ENCODE measurements at places on chromosomes 6 and 20.

- DNase-seq: no peak
These were observed 78.8 kb upstream of the TENT5A start for GRCh38 chr6:81831274-81831673.

DNA sequence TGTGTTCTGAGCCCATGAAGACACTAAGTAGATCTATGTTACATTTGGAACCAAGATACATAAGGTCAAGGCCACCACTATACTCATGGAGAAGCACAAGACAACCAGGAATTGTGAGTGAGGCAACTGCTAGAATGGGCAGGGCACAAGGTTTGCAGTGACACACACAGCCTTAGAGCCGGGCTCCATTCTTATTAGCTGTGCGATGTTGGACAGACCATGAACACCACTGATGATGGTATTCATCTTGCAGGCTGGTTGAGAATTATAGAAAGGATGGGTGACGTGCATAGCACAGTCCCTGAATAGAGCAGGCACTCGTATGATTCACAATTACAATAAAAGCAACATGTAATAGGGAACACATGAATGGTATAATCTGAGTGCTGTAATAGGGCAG, 172.4 kb downstream of the GJA10 start:
- no peak for DNase-seq

DNA sequence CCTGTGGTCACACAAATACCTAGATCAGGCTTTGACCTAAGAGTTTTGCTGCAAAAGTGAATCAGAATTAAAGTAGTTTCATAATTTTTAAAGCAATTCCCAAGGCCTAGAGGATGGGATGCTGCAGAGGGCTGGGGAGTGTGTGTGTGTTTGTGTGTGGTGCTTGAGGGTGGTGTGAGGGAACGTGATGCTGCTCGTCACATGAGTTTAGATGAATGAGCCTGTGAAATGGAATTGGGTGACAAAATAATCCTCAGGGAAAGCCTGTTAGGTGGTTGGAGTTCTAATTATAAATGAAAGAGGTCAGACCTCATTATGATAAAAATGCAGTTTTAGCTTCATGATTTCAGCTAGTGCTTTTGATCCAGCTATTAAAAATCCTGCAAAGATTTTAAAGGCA, 87.5 kb upstream of the TMEM170B start:
- DNase-seq: no peak

GRCh38 chr6:158653577-158654354, 3.9 kb downstream of the SYTL3 start:
- peak; percentile 54 for DNase-seq

DNA sequence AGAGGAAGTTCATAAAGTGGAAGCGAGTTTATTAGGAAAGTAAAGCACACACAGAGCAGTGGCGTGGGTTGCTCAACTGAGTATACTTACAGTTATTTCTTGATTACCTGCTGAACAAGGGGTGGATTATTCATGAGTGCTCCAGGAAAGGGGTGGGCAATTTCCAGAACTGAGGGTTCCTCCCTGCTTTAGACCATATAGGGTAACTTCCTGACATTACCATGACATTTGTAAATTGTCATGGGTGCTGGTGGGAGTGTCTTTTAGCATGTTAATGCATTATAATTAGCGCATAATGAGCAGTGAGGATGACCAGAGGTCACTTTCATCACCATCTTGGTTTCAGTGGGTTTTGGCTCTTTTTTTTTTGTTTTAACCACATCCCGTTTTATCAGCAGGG, 29.8 kb downstream of the PDYN start:
- no peak for DNase-seq

DNA sequence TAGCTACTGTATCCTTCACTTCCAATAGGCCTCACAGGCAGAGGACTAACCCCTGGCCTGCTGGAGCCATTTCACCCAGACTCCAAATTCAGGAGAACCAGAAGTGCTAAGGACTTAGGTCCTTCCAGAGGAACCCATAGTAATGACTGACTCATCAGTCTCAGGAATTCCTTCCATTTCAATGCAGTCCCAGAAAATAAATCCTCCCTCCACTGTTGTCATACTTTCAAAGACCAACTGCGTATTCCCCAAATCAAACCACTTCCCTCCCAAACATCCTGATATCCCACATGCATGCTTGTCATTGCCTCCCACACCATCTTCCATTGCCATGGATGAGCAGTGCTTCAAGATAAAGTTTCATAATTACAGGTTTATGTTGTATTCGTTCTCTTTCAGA, 31.8 kb upstream of the NT5E start:
- DNase-seq: no peak

- DNase-seq: no peak
These were observed 343.1 kb upstream of the RUNX2 start for GRCh38 chr6:44985006-44985405.

GRCh38 chr20:19288636-19289035, 76.2 kb downstream of the SLC24A3 start:
- no peak for DNase-seq

DNA sequence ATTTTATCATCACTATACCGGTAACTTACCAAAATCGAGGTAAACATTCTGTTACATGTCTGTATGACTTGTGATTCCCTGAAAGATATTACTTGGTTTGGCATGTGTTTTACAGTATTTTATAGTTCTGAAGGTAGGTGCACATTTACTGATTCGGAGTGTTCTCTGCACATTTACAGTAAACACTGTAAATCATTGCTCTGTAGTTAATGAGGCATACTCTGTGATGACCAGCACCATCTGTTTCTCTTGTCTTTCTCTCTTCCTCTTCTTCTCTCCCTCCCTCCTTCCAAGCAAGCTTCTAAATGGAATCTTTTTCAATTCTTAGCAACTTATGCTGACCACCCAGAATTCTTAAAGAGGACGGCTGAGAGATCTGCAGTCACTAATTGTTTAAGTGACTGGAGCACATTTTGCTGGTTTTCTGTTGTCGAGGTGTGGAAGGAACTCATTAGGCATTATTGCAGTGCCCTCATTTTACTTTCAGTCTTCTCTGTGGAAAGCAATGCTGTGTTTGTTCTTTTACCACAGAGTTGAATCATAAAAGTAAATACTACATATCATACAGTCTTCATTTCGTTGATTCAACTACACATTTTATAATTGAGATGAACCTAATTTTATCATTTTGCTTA, 126.5 kb downstream of the UTRN start:
- no peak for DNase-seq

- no peak for DNase-seq
These were observed 60.1 kb upstream of the LRRC1 start for GRCh38 chr6:53734473-53735299.

DNA sequence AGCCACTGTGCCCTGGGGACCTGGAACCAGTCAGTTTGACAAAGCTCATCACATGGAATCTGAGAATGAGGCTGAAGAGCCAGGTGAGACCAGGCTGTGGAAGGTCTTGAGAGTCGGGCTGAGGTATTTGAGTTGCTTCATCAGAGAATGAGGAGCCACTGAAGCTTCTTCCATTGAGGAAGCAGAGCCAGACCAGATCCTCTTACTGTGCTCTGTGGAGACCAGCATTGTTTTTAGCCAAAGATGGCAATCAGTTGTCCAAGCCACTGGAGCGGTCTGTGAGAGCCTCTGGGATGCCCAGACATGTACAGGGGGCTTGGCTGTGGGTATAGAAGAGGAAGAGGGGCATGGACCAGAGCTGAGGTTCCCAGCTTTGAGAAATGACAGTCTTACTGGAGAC, 6.1 kb upstream of the EPB41L1 start:
- no peak for DNase-seq

GRCh38 chr6:3732345-3733141, 19.0 kb downstream of the PXDC1 start:
- DNase-seq: peak; percentile 26

DNA sequence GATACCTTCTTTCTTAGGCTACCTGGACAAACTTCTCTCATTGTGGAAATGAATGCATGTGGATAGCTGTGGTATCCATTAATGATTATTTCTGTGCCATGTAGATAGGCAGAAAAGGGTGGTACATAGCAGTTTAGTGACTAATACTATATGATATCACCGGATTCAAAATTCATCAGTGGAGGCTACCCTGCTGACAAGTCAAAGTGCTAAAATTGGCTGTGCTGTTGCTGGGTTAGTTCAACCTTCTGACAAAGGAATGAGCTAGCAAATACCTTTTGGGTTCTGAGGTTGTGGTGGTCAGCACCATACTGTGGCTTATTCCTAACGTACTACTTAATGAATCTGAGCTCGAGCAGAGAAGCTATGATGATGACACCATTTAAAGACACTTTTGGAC, 109.1 kb downstream of the TFAP2B start:
- no peak for DNase-seq

GRCh38 chr6:82869493-82869892, 196.1 kb downstream of the UBE3D start:
- DNase-seq: no peak

- DNase-seq: no peak
These were observed 114.6 kb downstream of the DLL1 start for GRCh38 chr6:170176136-170176897.

GRCh38 chr6:52049252-52050050, 38.0 kb downstream of the PKHD1 start:
- no peak for DNase-seq
